Jurkat, Clone E6-1 (cell line): ENCODE measurements at places on chromosomes 5 and 9.

DNA sequence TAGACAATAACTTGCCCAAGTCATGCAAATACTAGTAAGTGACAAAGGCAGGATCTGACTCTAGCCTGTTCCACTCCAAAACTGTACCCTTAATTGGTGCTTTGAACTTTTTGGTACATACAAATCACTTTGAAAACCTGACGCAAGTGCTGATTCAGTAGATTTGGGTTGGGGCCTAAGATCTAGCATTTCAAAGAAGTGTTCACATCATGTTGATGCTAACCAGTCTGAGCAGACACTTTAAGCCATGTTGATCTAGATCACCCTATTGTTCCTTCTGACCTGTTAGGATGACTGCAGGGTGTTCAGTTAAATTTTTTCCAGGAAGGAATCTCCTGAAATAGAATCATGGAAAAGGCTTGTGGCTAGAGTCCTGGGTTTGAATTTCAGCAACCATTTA lies 57.7 kb upstream of the CPEB4 start:
- DNase-seq, result no peak

DNA sequence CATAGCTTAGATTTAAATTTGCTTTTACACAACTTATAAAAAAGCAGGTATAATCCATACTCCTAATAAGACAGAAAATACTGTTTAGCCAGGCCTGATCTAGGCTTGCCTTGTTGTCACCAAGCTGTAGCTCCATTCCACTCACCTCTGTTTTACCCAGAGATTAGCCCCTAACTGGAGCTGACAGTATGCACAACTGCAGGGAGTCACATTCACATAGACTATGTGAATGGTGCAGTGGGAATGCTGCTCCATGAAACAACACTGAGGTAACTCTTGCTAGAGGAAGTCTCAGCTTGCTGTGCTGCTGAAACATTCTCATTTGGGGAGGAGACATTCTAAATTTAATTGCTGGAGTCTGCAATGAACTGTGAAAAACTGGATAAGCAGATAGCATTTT lies 209.1 kb downstream of the TMEM232 start:
- no peak for DNase-seq

- DNase-seq, result no peak
Observed at GRCh38 chr9:89491694-89492093, 6.2 kb downstream of the SEMA4D start.

GRCh38 chr5:159605585-159605984 lies 275.3 kb upstream of the IL12B start:
- no peak for DNase-seq

DNA sequence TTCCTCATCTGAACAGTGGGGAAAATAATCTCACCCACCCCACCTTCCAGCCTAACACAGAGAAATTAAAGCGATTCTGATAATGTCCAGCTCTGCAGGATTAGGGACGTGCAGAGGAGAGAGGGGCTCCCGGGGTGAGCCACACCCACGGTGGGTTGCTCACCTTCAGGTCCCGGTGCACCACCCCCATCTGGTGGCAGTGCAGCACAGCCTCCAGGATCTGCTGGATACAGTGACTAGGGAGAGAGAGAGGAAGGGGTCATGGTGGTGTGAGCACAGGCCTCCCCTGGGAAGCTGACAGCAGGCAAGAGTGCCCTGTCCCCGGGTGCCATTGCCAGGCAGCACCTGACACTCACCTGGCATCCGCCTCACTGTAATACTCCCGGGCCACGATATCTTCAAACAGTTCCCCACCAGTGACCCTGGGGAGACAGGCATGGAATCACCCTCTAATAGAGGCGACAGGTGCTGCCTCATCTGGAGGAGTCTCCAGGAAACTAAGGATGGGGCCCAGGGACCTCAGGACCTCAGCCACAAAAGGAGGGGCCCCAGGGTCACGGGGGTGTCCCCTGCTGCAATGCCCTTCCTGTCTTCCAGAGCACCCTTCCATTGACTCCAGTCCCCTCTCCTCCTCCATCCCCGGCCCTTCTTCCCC lies 33.0 kb downstream of the CAMK2A start:
- DNase-seq, result no peak

GRCh38 chr5:72956324-72957140 lies 691 bp downstream of the FCHO2 start:
- no peak for DNase-seq

DNA sequence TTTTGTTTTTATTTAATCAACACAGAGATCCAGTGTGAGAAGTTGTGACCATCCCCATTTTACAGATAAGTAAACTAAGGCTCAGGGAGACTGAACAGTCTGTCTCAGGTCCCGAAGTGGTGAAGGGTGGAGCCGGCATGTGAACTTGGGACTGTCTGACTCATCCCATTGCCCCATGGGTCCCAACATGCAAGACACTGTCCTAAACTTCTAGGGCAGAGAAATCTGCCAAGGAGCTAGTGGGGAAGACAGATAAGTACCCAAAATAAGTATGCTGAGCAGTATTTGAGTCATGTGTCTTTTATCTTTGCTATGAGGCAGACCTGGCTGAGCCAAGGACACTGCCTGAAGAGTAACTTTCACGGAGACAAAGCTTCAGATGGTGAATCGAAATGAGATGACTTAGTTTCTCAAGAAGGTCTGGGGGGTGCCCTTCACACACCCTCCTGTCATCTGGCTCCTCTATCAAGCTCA lies 64.3 kb upstream of the SLC25A51 start:
- no peak for DNase-seq

GRCh38 chr9:96655198-96655851 lies at the start of gene PRXL2C:
TSS of gene PRXL2C (minus strand) at chr9:96655317. CDS start at chr9:96655281, 36 bp downstream.
- DNase-seq, result peak; percentile 14

- no peak for DNase-seq
Observed at GRCh38 chr5:76763136-76763535, 47.2 kb downstream of the F2R start.

- DNase-seq, result no peak
Observed at GRCh38 chr9:86795823-86796553, 151.3 kb downstream of the GAS1 start.

DNA sequence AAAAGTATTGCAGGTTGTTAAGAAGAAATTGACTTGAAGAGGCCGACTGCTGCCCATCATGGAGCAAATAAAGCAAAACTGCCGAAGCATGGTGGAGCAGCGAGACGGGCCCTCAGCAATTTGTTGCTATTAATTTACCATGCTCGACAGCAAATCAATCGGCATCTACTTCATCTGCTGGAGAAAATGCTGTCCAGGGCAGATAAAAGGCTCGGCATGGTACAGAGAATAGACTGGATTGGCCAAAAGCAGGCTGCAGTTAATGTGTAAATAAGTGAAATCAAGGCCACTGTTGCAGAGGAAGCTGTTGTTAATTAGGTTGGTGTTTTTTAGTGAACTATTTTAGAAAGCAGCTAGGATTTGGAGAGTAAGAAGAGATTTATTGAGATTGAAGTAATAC lies 8.3 kb downstream of the TLE4 start:
- no peak for DNase-seq

DNA sequence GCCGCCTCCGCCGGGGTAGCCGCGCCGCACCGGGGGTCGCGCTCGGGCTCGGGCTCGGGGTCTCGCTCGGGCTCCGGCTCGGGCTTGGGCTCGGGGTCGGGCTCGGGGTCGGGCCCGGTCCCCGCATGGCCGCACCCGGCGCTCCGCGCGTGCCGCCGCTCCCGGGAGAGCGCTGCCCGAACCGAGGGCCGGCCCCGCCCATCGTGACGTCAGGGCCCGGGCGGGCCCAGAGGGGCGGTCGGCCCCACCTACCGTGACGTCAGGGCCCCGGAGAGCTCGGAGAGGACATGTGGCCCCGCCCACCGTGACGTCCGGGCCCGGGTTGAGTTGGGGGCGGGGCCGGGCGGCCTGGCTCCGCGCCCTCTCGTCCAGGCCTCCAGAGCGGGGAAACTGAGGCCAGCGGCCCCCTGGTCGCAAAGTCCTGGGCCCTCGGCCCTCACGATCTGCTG lies at the start of gene NSMF:
Gene NSMF (minus strand): TSS at position 183 of the 449 bp plus-strand sequence. CDS start 232 bp downstream, outside the sequence.
- peak; percentile 58 for DNase-seq

DNA sequence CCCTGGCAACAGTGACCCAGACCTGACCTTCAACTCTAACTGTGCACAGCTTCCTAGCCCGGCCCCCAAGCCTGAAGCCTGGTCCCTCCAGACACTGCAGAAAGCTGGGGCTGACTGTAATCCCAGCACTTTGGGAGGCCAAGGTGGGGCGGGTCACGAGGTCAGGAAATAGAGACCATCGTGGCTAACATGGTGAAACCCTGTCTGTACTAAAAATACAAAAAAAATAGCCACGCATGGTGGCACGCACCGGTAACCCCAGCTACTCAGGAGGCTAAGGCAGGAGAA lies 35.9 kb downstream of the ADAMTS2 start:
- no peak for DNase-seq

GRCh38 chr5:68554571-68555279 lies 339.2 kb downstream of the PIK3R1 start:
- DNase-seq, result no peak

- DNase-seq, result no peak
Observed at GRCh38 chr9:69824499-69825252, 4.1 kb downstream of the CFAP95 start.

DNA sequence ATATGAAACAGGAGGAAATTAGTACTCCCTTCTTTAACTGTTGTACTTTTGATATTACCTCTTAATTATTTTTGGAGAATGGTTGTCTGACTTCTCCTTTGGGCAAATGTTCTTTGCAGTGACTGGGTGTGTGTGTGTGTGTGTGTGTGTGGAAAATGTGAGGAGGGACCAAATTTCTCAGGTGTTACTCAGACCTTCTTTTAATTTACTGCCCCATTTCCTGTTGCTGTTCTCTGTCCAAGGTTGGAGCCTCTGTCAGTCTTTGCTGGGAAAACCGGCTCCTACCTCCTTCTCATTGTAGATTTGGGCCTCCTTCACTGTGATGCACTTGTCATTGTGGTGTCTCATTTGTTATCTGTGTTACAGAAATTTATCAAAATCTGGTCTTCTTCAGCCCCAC lies 68.4 kb downstream of the PBX3 start:
- no peak for DNase-seq

DNA sequence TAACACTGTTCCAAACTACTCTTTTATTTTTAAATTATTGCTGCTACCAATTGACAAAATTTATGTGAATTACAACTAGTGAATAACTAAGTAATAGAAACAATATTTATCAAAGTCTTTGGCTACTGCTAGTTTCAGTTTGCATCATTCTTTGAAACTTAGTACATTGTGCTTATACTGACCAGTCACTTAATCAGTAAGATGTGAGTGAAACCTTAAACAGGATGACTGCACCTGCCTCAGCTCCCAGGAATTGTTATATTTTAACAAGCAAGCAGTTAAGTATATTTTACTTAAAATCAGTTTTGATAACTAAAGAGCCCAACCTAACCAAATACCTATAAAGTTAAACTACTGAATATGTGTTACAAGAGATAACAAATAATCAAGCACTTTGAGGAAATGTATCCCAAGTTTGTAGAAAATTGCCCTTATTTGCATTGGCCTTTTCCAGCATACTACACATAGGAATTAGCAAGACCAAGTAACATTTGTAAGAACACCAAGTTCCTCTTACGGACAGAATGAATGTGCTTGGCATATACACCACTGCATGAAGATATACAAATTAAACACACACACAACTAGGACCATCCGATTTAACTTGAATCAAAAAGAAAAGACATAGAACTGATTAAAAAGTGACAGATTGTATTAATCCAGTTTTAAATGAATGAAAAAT lies 545.5 kb upstream of the DAB2 start:
- no peak for DNase-seq

- no peak for DNase-seq
Observed at GRCh38 chr9:114856215-114856941, 50.5 kb upstream of the TNFSF15 start.
